ENCODE measurements at places on chromosomes 16 and 17.

GRCh38 chr17:77346765-77347164 is 206.0 kb downstream of the SEC14L1 start:
- DNase-seq = no peak

DNA sequence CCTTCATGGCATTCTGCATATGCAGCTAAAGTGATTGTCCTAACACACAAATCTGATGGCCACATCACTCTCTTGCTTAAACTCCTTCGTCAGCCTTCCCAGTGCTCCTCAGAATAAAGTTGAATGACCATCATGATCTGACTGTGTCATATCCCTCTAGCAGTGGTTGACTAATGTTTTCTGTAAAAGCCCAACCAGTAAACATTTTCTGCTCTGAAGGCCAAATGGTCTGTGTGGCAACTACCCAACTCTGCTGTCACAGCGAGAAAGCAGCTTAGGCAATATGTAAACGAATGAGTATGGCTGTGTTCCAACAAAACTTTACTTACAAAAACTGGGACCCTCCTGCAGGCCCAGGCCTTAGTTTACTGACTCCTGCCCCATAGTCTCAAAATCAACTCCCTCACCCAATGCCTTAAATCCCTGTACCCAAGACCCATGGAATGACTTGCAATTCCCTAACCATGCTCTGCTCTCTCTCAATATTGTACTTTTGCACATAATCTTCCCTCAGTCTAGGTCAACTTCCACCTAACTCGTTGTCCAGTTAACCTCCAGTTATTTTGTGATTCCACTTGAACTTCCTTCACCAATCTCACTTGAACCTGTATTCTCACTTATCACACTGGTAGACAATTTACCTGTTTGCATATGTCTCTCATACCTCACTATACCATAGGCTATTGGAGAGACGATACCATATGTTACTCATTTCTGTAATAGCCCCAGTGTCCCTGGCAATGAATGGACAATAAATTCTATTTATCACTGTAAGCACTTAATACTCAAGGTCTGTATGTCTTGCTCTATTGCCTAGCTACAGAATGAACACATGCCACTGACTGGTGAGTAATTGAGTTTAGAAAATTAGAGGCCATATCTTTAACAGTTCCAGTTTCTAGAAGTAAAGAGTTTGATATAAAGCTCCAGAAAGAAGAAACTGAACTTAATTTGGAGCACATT is 29.1 kb downstream of the TMEM100 start:
- peak; percentile 52 for DNase-seq

- no peak for DNase-seq
Observed at GRCh38 chr17:50922107-50922506, 56.0 kb upstream of the TOB1 start.

GRCh38 chr16:29857133-29857760 is 5.8 kb downstream of the CDIPT start:
- DNase-seq = no peak

DNA sequence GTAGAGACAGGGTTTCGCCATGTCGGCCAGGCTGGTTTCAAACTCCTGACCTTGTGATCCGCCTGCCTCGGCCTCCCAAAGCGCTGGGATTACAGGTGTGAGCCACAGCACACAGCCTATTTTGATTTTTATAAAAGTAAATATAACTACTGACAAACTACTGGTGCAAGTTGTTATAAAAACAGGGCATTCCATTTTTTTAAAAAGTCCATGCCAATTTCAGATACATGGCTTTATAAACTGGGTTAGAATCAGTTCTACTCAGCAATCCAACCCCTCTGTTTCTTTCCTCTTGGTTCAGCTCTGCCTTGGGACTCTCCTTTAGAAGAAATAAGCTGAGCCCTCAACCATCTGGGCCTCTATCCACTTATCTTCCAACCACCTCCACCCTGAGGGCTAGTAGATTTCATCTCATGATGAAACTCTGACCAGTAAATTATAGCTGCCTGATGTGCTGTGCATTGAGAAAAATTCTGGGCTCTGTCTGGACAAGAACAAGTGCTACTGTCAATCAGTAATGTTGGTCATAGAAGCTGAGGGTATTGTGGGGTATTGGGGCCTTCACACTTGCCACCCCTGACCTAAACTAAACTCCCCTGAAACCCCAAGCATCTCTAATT is 10.2 kb downstream of the RANBP10 start:
- DNase-seq = no peak

- DNase-seq = no peak
Observed at GRCh38 chr17:31390426-31390747, 1.1 kb upstream of the RAB11FIP4 start.

DNA sequence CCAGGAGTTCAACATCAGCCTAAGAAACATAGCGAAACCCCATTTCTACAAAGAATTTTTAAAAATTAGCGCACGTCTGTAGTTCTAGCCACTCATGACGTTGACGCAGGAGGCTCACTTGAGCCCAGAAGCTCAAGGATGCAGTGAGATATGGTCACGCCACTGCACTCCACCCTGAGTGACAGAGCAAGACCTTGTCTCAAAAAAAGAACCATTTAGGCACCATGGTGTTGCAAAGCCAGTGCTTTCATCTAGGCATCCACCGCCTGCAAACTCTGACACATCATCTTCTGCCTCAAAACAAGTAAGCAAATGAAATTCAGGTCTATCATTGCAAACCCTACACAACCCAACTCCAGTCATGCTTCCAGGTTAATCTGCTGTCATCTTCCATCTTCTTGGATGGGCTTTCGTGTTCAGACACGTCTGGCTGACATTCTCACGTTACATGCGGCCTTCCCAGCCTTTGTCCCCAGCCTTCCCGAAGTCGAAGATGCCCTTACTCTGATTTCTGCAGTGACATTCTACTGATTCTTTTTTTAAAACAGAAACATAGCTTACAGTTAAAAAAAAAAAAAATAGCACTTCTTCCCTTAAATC is 8.9 kb downstream of the ANKRD11 start:
- no peak for DNase-seq

DNA sequence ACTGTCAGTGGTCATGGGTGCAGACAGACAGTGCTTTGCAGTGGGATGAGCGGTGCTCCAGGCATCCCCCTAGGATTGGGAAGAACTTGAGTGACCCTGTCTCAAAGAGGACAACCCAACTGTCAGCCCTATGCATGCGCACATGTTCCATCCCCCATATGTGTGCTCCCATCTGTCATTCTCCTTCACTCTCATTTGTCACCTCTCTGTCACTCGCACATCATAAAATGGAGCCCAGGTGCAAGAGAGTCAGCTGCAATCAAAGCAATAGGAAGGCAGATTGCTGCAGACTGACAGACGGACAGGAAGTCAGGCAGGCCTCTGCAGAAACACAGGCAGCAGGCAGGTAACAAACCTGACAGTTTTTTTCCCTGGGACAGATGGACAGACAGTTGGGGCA is 101.8 kb upstream of the CCL1 start:
- no peak for DNase-seq

GRCh38 chr17:79801156-79802038 is 4.5 kb upstream of the CBX8 start:
- no peak for DNase-seq

DNA sequence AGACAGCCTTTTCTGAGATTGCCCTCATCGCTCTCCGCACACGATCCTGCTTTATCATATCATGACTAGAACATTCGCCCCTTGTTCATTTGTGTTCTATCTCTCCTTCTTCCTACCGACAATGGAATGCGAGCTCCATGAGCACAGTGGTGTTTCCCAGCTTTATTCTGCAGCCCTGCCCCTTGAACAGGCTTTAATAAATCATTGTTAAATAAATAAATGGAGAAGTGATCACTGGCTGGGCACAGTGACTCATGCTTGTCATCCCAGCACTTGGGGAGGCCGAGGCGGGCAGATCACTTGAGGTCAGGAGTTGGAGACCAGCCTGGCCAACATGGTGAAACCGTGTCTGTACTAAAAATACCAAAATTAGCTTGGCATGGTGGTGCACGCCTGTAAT is 1063.3 kb upstream of the EEF2KMT start:
- no peak for DNase-seq

GRCh38 chr16:35431829-35432663 is 1972.6 kb downstream of the TP53TG3F start:
- peak; percentile 44 for DNase-seq

GRCh38 chr17:7043182-7043496 is 753 bp downstream of the SLC16A11 start:
- no peak for DNase-seq

DNA sequence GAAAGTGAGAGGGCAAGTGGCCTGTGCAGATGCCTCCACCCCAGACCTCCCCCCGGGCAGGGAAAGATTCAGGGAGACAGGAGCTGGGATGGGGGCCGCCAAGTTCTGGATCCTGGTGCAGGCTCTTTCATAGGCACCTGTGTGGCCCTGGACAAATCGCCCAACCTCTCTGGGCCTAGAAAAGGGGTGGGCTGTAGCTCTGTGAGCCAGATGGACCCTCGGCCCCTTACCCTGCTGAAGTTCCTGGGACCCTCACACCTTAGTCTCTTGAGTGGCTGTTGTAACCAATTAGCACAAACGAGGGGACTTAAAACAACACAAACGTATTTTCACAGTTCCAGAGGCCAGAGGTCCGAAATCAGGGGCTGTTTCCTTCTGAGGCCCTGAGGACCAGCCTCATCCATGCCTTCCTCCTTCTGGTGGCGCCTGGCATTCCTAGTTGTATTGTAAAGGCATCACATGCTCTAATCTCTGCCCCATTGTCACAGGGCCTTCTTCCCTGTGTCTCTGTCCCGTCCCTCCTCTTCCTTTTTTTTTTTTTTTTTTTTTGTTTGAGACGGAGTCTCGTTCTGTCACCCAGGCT is 352.6 kb downstream of the SEC14L1 start:
- no peak for DNase-seq

DNA sequence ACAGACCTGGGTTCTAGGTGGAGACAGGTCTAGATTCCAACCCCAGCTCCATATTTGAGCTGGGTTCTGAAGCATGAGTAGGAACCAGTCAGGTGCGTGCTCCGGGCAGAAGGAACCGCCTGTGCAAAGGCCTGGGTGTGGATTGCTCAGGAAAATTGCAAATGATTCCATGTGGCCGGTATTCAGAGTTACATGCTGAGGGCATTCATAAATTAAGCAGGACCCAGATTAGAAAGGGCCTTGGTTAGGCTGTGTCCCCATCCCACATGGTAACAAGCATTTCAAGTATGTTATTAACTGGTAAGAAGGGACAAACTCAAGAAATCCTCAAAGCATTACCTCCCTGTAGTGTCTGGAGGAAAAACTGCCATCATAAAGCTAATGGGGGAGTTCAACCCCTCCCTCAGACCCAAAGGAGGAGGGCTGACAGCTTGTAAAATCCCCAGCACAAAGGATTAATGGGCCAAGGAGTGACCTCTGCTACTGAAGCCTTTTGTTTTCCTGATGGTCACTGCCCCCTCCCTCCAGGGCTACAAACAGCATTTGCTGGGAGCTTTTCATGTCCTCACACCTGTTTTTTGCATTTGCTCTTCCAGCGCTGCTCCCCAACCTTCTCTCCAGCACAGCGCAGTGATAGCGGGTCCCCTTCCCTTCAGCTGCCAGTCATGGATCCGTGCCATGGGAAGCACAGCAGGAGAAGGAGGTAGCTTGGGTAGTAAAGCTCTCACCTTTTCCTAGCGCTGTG is 218.0 kb downstream of the C16orf95 start:
- DNase-seq = no peak

- peak; percentile 33 for DNase-seq
Observed at GRCh38 chr16:86519649-86520316, 9.5 kb downstream of the FOXF1 start.

GRCh38 chr17:65750166-65750565 is 188.7 kb upstream of the AXIN2 start:
- DNase-seq = no peak

DNA sequence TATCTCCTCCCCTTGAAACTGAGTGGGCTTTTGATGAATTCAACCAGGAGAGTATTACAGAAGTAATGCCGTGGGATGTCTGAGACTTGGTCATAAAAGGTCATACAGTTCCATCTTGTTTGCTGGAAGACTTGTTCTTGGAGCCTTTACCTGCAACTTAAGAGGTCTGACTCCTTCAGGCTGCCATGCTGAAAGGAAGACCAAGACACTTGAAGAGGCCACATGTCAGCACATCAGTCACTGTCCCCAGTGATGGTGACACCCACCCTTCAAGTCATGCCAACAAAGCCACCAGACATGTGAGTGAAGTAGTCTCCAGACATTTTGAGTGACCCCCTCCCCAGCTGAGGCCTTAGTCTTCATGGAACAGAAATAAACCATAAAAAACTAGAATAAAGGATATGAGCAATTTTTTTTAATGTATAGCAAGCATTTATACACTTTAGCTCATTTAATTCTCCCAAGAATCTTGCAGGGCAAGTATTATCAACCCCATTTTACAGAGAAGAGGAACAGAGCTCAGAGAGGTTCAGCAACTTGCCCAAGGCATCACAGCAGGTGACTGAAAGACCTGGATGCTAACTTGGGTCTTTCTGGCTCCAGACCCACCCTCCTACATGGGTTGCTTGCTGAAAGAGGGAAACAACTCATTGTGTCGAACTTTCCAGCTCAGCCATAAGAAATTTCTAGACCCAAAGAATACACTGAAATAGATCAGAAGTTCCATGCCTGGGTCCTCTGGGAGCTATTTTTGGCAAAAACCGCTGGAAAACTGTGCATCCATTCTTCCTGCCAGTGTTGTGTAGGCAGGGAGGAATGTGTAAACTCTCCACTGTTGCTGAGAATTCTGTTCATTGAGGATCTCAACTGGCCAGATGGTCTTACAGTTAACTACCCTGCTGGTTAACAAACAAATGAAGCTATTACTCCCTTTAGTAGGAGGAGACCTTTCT is 38.1 kb downstream of the SOCS1 start:
- DNase-seq = no peak

DNA sequence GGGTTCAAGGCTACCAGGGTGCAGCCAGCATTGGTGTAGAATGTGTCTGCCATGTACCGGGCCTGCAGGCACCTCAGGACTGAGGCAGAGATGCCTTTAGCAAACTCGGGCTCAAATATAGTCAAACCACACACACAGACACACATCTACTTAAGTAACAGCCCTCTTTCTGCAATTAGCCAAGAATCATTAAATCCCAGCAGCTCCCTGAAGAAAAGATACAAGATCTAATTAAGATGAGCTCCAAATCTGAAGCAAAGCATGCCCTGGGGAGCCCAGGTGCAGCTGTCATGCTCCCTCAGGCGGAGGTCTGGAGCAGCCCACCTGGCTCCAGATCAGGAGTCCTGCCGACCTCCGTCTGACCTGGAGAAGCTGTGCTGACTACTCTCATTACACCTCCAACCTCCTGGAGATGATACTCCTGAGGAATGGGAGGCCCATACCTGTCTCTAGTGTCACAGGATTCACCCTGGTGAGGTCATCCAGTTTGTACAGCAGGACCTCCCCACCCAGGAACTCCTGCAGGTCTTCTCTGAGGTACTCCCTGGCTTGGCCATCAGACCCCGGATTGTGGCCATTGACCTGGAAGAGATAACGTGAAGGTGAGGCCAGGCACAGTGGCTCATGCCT is 6.9 kb downstream of the MYO19 start:
- no peak for DNase-seq

All from RPMI8226 (cell line).